ENCODE measurements at places on chromosomes 5 and 9. TPM values are rescaled to one million over a fixed set of nuclear protein-coding genes. Genes with fewer than 3 reads are reported as not detected.
A peak's percentile ranks its signal among the peaks of the same experiment; 100 is the strongest.

SAPCD2 gene
- 1.7 TPM for total RNA-seq

RAI14 gene
- 65.1 TPM for total RNA-seq

- DNase-seq, result no peak
- no peaks in the 10 kb centered on the region for H3K27me3 ChIP-seq
- no peak overlapping the region for H3K4me3 ChIP-seq
- H3K4me1 ChIP-seq, result no peaks in the 10 kb centered on the region
- no peak overlapping the region for H3K27ac ChIP-seq
Measured at GRCh38 chr9:87720173-87720572, 5.7 kb upstream of the CTSL start.

DNA sequence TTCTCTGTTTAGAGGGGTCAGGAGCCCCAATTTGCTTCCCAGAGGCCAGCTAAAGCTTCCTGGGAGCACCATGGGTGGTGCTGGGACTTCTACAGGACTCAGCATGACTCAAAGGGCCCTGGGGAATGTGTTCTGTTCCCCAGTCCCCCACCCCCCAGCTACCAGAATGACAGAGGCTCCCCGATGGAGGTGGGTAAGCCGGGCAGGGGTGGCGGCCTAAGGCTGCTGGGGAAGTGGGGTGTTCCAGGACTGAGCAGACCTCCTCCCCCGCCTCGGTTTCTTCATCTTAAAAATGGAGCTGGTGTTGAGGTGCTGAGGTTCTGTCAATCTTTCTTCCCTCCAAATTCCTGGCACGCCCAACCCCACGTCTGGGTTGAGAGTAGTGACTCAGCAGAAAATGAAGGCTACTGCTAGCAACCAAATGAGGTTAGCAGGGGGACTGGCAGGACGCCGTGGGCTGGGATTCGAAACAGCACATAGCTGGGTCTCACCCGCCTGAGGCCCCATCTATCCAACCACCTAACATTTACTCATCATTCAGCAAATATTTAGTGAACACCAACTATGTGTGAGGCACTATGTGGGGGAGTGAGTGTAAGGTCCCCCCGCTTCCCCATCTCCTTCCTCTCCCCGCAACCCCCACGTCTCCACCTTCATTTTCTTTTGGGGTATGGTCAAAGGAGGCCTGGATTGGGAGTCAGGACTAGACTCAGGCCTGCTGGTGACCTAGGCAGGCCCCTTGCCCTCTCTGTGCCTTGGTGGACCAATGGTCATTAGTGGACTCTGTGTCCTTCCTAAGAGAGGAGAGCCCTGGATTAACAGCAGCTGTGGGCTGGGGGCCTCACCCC is 50.2 kb downstream of the C9orf50 start:
- no peak overlapping the region for H3K4me3 ChIP-seq
- H3K36me3 ChIP-seq, result no peaks in the 10 kb centered on the region
- peak; percentile 74 for DNase-seq

MSX2 gene
- 0.34 TPM for total RNA-seq

DNA sequence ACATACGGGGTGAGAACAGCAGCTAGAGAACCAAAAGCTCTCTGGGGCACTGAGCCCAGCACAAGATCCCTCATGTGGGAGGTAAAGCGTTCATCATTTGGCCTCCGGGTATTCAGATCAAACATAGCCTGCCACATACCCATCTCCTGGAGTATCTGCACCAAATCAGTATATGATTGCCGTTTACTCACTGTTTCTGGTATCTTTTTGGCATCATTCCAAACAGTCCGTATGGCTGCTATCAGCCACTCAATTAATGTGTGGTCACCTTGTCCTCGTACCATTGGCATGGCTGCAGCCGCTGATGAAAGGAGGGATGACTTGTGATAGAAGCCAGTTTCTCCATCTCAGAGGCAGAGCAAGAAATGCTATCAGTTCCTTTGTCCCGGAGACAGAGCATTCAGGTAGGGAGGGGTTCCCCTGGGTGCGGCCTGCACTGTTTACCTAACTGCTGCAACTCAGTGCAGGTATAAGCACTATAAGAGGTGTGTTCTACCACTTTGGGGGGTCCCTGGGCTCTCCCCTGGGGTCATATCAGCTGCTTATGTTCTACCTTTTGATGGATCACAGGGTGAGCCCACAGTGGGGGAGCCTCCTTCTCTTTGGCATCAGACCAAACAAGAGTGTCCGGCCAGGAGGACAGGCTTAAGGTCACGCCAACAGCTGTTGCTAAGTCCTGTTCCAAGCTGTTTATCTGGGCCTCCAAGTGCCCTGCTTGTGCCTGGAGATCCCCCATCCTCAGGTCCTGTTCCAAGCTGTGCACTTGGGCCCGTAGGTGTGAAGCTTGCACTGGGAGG is 9.4 kb downstream of the DMAC1 start:
- H3K27me3 ChIP-seq, result no peaks in the 10 kb centered on the region
- no peaks in the 10 kb centered on the region for H3K4me1 ChIP-seq
- no peak overlapping the region for H3K27ac ChIP-seq
- DNase-seq, result no peak

DND1 gene
- total RNA-seq, result 0.60 TPM

DNA sequence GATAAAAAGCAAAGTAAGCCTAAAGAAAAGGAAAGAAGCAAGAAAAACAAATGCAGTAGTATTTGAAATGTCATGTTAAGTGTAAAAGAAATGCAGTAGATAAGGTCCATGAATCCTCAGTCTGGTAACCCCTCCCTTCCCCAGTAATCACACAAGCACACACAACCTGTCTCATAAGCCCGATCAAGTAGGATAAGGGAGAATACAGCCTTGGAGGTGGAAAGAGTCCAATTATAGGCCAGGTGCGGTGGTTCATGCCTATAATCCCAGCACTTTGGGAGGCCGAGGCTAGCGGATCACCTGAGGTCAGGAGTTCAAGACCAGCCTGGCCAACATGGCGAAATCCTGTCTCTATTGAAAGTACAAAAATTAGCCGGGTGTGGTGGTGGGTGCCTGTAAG is 117.9 kb downstream of the GADD45G start:
- no peaks in the 10 kb centered on the region for H3K4me1 ChIP-seq
- no peak overlapping the region for H3K27ac ChIP-seq
- no peak overlapping the region for H3K4me3 ChIP-seq

ECSCR gene
- 46.2 TPM for total RNA-seq

CCL19 gene
- total RNA-seq, result 33.2 TPM

PLEKHG4B gene
- 4.0 TPM for total RNA-seq

TEX48 gene
- not detected for total RNA-seq

ANKRD31 gene
- 0.25 TPM for total RNA-seq

ZNF879 gene
- total RNA-seq, result 5.2 TPM

DNA sequence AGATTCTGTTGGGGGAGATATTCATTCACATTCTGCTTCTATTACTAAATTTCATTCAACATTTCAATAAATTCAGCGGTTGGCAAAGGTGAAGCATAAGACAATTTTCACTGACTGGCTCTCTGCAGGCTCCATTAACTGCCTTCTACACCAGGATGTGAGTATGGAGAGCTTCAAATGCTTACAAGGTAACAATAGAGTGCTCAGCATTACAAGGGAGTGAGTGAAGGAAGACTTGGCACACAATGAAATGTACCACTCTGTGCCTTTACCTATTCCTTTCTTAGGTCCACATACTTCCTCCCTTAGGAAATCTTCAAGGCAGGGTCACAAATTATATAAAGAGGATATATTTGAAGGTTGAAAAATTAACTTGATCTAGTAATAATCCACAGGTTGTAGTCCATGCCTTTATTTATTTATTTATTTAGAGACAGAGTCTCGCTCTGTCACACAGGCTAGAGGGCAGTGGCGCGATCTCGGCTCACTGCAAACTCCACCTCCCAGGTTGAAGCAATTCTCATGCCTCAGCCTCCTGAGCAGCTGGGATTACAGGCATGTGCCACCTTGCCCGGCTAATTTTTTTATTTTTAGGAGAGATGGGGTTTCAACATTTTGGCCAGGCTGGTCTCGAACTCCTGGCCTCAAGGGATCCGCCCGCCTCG is 76.6 kb upstream of the FAM169A start:
- no peak overlapping the region for H3K4me3 ChIP-seq
- no peaks in the 10 kb centered on the region for H3K36me3 ChIP-seq
- no peak for DNase-seq
- H3K4me1 ChIP-seq, result no peaks in the 10 kb centered on the region

GRCh38 chr5:108093186-108093585 is 288.7 kb downstream of the FBXL17 start:
- no peaks in the 10 kb centered on the region for H3K36me3 ChIP-seq
- no peaks in the 10 kb centered on the region for H3K4me1 ChIP-seq
- H3K27ac ChIP-seq, result no peak overlapping the region

NMUR2 gene
- total RNA-seq, result 0.28 TPM

DNA sequence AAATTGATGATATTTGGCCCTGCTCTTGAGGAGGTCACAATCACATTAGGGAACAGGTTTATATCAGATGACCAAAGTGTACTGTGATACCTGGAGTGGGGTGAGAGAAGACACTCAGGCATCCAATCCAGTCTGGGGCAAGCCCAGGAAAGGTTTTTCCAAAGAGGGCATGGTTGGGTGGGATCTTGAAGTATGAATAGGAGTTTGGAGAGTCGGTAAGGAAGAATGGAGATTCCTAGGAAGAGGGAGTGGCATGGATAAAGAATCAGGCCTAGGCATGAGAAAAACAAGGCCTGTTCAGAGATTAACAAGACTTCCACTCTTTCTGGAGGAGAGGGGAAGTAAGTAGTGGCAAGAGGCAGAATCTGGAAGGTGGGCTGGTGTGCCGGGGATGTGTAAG is 91.1 kb downstream of the MVB12B start:
- H3K27ac ChIP-seq, result no peak overlapping the region
- no peak overlapping the region for H3K4me3 ChIP-seq
- peaks cover 2% of the 10 kb centered on the region for H3K4me1 ChIP-seq
- H3K36me3 ChIP-seq, result no peaks in the 10 kb centered on the region
- no peaks in the 10 kb centered on the region for H3K27me3 ChIP-seq
- no peak for DNase-seq

TXN gene
- 61.4 TPM for total RNA-seq

PDLIM7 gene
- total RNA-seq, result 124 TPM

- H3K27ac ChIP-seq, result peak overlapping the region; percentile 62
- no peak for DNase-seq
- H3K36me3 ChIP-seq, result peaks cover 11% of the 10 kb centered on the region
- no peaks in the 10 kb centered on the region for H3K27me3 ChIP-seq
- H3K4me3 ChIP-seq, result no peak overlapping the region
Measured at GRCh38 chr5:180799902-180800801, 2.5 kb downstream of the MGAT1 start.

GRCh38 chr9:114653556-114654159 is 3.9 kb downstream of the TEX53 start:
- H3K27me3 ChIP-seq, result no peaks in the 10 kb centered on the region
- no peak overlapping the region for H3K4me3 ChIP-seq

DNA sequence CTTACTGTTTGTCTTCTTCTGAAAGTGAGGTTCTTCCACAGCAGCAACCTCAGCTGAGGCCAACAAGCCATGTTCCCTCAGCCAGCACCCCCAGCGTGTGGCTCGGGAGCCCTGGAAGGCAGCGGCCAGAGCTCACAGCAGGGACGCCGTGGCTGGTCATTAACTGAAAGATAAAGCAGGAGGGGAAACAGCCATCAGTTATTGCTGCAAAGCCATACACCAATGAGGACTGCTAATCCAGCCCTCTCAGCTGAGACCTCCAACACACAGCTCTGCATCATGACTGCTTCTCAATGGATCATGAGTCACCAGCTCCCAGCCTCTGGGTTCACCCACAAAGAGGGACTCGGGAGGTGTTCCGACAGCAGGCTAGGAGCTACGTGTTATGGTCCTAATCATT is 24.3 kb downstream of the ABCA1 start:
- no peaks in the 10 kb centered on the region for H3K27me3 ChIP-seq
- H3K27ac ChIP-seq, result no peak overlapping the region
- no peak overlapping the region for H3K4me3 ChIP-seq
- DNase-seq, result no peak

NR6A1 gene
- 3.4 TPM for total RNA-seq

PCDHA7 gene
- total RNA-seq, result 0.17 TPM

DNA sequence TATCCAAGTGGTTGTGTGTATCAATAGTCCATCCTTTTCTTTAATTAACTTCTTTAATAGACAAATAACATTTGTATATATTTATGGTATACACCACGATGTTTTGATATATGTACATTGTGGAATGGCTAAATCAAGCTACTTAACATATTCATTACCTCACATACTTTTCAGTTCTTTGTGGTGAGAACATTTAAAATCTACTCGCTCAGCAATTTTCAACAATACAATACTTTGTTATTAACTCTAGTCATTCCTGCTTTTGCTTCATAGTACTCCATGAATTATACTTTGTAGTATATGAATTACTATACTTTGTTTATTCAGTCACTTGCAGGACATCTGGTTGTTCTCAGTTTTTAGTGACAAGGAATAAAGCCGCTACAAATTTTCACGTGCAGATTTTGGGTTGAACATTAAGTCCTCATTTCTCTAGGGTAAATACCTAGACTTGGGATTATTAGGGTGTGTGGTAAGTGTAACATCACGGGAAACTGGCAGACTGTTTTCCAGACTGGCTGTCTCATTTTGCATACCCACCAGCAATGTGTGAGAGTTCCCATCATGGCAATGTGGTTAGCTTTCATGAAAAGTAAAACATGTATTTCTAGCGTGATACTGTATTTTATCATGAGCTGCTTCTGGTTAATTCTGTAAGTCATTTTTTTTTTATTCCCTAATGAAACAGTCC is 354.4 kb upstream of the WWC1 start:
- H3K4me1 ChIP-seq, result no peaks in the 10 kb centered on the region
- no peak for DNase-seq
- no peaks in the 10 kb centered on the region for H3K27me3 ChIP-seq
- peak overlapping the region; percentile 83 for H3K27ac ChIP-seq
- H3K4me3 ChIP-seq, result no peak overlapping the region

GRCh38 chr5:5017827-5018577 is 122.1 kb upstream of the ADAMTS16 start:
- no peak overlapping the region for H3K4me3 ChIP-seq
- no peaks in the 10 kb centered on the region for H3K27me3 ChIP-seq
- no peak overlapping the region for H3K27ac ChIP-seq
- no peaks in the 10 kb centered on the region for H3K4me1 ChIP-seq

- no peak overlapping the region for H3K27ac ChIP-seq
- no peaks in the 10 kb centered on the region for H3K27me3 ChIP-seq
- DNase-seq, result no peak
- no peaks in the 10 kb centered on the region for H3K4me1 ChIP-seq
Measured at GRCh38 chr5:54959673-54960418, 25.5 kb downstream of the ESM1 start.

CLTA gene
- total RNA-seq, result 195 TPM

GRCh38 chr9:107489144-107489673 is 360 bp downstream of the KLF4 start:
- DNase-seq, result no peak
- H3K36me3 ChIP-seq, result peaks cover 7% of the 10 kb centered on the region
- peak overlapping the region; percentile 94 for H3K27ac ChIP-seq
- peaks cover 47% of the 10 kb centered on the region for H3K4me1 ChIP-seq
- H3K27me3 ChIP-seq, result no peaks in the 10 kb centered on the region

GRCh38 chr5:22780756-22781155 is 72.4 kb downstream of the CDH12 start:
- no peaks in the 10 kb centered on the region for H3K4me1 ChIP-seq
- H3K27me3 ChIP-seq, result no peaks in the 10 kb centered on the region
- DNase-seq, result no peak
- H3K4me3 ChIP-seq, result no peak overlapping the region
- H3K36me3 ChIP-seq, result no peaks in the 10 kb centered on the region

All from lung (tissue), 17 donors.